ENCODE measurements at places on chromosomes 1 and 21.

DNA sequence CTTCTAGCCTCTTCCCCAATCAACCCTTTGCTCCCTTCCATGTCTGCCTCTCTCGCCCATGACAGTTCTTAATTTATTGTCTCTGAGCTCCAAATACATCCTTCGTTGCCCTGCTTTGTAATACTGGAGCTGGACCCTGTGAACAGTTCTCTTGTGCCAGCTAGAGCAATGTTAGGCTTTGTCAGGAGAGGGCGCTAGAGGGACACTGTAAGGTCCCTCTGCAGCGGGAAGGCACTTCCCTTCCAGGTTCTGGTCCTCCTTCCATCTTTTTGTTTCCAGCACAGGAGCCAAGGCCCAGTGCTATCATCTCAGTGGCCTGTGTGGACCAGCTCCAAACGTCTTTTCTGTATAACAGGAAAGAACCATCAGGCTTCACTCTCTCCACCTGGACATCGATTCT is 95.9 kb downstream of the PTPRU start:
- no peak for ATAC-seq

DNA sequence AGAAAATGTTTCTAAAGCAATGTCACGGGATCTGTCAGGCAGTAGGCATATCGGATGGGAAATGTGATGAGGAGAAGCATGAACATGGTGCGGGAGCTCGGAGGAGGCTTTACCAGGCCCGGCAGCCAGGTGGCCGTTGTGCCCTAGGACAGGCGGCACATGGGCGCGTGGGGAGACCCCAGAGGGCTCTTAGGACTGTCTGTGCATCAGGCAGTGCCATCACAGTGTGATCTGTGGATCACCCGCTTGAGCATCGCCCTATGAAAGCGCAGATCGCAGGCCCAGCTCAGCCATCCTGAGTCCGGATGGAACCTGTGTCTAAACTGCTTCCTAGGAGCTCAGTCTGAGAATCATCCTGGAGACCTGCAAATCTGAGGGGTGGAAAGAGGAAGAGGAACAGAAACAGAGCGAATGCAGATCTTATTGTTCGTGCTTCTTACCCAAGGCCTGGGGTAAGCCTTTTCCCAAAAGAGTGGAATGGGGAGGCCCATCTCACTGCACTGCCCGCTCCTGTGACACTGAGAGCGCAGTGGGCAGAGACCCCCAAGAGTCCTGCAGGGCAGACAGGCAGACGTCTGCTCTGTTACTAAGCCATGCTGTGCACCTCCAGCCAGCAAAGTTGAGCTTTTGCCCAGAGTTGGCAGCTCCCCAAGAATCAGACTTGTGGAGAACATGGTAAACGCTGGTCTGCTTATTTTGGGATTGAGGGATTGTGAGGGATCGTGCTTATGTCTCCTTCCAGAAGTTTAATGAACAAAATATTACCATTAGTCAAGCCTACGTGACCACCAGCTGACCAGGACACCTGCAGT is 251.0 kb downstream of the RHOU start:
- ATAC-seq = no peak

DNA sequence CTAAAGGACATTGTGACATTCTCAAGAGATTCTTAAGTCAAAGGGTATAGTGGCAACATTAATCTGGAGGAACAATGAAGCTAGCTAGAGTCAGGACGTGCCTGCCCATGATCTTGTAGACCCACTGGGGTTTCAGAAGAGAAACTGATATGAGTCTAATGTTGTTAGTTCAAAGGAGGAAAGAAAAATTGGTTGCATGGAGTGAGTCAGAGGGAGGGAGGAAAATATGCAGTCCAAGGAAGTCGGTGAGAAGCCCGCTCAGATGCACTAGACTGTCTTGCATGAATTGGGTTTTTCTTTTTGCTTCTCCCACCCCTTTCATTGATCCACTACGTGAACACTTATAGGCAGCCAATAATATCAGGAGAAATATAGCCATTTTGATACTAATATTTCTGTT is 53.8 kb upstream of the SYT14 start:
- peak; percentile 24 for ATAC-seq

DNA sequence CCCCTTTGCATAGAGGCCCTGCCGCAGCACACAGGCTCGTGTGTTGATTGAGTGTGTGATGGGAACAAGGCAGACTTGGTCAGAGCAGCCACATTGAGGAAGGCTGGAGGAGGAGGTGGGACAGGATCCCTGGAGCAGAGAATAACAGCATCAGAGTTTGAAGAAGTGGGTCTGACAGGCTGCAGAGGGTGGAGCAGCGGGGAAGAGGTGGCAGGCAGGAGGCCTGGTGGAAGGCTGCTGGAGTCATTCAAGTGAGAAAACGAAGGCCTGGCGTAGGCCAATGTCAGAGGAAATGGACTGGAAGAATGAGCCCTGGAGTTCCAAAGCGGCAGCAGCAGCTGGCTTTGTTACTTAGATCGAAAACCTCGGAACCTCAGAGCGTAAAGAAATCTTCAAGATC is 115.0 kb upstream of the GRIK3 start:
- ATAC-seq = no peak

- ATAC-seq = no peak
These were observed 16.5 kb upstream of the CFHR5 start for GRCh38 chr1:196960854-196961253.

DNA sequence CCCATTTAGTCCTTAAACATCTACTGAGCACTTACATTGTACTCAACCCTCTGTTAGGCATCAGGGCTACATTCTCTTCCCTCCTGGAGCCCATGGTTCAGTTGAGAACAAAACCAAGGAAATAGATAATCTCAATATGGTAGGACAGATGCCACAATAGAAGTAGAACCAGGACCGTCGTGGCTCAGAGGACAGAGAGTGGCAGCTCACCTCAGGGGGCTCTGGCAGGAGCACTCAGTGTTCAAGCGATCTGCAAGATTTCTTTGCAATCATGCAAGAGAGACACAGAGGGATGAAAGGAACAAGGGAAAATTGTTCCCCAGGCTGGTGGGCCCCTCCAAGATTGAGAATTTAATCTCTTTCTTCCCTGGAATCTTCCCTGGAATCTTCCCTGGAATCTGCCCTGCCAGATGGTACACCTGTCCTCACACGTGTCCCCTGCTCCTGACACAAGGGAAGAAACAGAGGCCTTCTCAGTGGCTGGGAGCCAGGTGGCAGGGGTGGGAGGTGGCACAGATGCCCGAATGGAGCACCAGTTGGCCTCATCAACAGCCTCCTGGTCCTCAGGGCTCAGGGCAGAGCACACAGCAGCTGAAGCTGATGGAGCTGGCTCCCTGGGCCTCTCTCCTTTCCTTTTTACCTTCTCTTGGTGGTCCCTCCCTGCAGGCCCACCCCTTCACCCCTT is 135.4 kb downstream of the PLXNA2 start:
- no peak for ATAC-seq

GRCh38 chr1:161282991-161283390 is 24.4 kb downstream of the PCP4L1 start:
- ATAC-seq = no peak

DNA sequence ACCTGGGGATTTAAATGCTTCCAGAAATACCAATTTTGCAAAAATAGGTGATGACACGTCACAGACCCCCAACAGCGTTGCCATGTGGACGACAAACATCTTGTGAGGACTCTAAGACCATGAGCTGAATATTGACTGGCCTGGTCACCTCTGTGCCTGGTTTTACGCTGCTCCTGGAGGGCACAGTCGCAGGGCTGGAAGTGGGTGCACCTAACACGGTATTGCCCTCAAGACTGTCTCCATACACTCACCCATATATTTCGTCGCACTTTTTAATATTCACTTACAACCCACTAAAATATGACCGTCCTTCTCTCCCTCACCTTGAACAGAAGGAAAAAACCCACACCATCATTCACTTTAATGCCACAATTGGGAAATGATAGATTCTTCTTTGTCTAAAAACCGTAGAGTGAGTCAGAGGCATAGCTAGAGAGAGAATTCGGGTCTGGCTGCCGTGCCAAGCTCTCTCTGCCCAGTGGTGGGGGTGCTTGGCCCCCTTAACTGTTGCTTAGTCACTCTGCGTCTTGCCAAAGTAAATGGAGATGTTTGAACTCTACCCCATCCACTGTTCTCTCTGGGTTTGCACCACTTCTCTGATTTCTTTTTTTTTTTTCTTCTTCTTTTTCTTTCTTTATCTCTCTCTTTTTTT is 40.8 kb upstream of the UTS2 start:
- no peak for ATAC-seq

GRCh38 chr1:180428782-180429695 is 73.3 kb downstream of the ACBD6 start:
- no peak for ATAC-seq

DNA sequence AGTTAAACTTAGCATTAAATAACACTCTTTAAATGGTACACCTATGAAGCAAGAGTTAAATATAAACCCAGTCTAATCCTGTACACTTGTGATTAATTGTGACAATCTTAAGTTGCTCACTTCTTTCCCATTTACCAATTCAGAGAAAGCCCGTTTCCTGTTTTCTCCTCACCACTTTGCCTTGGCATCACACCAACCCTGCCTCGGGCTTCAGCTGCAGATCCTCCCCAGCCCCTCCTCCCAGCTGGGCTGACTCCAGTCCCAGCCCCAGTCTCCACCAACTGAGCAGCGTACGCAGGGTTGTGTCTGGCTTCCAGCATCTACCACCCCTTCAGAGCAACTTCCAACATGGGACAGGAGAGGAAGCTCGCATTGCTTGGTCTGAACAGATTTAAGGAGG is 4.1 kb downstream of the PYCR2 start:
- no peak for ATAC-seq

DNA sequence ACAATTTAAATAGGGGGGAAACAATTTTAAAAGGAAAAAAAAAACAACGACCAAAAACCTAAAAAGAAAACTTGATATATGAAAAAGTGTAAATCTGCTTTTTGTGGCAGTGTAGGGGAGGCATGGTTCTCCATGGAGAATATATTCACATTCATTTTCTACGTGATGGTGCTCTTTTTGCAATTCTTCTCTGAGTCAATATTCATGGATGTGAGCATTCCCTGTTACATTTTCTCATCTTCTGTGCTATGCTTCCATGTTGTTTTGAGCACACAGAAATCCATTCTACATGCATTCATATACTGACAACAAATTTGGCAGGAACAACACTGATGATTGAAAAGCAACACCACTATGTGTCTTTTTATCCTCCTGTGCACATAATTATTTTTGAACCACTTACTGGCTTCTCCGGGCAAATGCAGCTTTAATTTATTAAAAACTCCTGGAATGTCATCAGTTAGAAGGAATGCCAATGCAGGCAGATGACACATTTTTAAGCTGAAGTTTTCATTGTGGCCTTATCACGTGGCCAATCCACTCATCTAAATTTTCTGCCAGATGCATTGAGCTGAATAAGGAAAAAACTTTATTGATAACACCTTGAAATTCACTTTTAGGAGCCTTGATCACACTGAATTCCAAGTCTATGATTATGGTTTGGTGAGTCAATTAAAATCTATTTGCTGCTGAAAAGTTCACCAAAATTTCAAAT is 590.6 kb downstream of the NUF2 start:
- no peak for ATAC-seq

- ATAC-seq = no peak
These were observed 176.8 kb downstream of the FAF1 start for GRCh38 chr1:50783286-50783685.

GRCh38 chr1:203671521-203672278 is 45.1 kb downstream of the ATP2B4 start:
- ATAC-seq = no peak

Measured in activated CD4-positive, CD25-positive, alpha-beta regulatory T cell treated with anti-CD3 and anti-CD28 coated beads, Interleukin-2, amount 50 U/mL, for 24 hours (primary cell).